ENCODE measurements at places on chromosomes 5 and 9.

DNA sequence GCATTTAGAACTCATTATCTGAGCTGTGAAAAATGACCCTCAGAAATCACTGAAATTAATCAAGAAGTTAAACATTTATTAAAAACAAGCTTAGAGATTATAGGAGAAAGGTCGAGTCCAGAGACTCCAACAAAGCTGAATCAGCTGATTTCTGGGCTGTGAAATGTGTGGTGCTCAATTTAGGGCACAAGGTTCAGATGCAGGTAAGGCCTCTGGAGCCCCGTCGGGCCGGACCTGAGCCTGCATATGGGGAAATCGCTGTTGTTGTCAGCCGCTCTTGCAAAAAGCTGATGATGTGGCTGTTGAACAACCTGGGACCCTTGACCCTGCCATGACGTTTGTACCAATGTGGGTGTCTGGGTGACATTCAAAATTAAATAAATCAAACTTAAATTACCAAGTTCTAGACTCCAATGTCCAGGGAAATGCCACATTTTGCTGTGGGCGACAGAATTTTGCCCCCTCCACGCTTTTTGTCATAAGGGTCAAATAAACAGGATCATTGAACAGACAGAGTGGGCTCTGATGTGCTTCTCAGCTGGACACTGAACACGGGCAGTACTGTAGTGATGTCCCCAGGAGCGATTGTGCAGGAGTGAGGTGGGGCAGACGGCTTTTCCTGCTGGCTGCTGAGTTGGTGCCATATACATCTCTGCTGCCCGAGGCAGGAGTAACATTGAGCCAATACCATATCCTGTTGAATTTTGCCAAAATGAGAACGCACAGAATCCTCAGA lies 27.2 kb upstream of the FBP1 start:
- no peak for DNase-seq

GRCh38 chr9:91042541-91042940 lies 240.9 kb downstream of the SYK start:
- no peak for DNase-seq

GRCh38 chr9:26888271-26888670 lies 4.3 kb downstream of the CAAP1 start:
- DNase-seq: no peak

GRCh38 chr5:151917904-151918303 lies 6.7 kb downstream of the GLRA1 start:
- DNase-seq: no peak

DNA sequence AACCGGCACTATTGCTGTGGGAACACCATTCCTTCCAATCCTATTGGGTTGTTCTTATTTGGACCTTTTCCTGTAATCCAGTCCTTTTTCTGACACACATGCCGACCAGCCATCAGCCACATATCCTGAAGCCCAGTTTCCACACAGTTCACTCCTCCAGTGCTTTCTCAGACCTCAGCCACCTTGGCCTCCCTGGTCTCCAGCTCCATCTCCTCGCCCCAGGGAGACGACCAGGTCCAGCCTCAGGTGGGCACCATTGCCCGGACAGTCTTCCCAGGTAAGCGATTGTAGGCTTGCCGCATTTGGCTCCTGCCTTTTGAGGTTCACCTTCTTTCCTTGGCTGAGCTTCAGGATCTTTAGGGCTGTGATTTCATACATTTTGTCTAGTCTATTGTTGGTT lies 15.2 kb upstream of the TERT start:
- no peak for DNase-seq

GRCh38 chr9:74444369-74444768 lies 52.8 kb upstream of the RORB start:
- DNase-seq: no peak

DNA sequence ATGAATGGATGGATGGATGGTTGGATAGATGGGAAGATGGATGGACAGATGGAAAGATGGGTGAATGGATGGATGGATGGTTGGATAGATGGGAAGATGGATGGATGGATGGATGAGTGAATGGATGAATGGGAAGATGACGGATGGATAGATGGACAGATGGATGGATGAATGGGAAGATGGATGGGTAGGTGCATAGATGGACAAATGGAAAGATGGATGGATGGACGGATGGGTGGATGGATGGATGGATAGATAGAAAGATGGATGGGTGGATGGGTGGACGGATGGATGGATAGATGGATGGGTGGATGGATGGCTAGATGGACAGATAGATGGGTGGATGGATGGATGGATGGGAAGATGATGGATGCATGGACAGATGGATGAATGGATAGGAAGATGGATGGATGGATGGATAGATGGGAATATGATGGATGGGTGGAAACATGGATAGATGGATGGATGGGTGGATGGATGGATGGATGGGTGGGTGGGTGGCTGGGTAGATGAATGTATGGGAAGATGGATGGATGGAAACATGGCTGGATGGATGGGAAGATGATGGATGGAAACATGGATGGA lies 16.5 kb upstream of the EXOC3 start:
- no peak for DNase-seq

GRCh38 chr5:168985454-168985853 lies 315.5 kb downstream of the SLIT3 start:
- DNase-seq: no peak

GRCh38 chr9:75087289-75087823 lies 599 bp downstream of the NMRK1 start:
- DNase-seq: no peak

DNA sequence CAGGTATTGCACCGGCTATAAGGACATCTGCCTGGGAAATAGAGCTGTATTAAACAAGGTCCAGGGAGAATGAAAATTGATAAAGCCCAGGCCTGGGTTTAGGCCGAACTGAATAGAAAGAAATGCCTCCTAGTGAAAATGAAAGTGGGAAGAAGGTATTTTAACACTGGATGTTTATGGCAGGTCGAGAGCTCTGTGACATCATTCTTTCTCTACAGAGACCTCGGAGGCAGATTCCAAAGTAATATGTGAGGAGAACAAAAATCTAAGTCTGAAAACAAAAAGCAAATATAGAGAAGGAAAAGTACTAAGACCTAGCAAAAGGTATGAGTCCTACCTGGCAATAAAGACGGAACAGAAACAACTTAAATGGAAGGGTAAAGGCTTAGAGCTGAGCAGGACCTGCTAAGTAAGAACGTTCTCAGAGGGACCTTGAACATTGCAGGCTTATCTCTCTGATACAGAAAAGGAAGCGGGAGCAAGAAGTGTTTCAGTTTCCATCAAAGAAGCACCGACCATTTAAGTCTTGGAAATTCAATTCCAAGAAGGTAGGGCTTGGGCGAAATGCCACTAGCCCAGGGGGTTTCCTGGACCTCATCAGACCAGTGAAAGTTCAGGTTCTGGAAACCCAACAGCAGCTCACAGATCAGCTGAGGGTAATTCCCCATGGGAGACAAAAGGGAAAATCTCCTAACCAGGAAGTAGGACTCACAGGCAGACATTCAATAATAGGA lies 80.0 kb downstream of the SUSD1 start:
- no peak for DNase-seq

DNA sequence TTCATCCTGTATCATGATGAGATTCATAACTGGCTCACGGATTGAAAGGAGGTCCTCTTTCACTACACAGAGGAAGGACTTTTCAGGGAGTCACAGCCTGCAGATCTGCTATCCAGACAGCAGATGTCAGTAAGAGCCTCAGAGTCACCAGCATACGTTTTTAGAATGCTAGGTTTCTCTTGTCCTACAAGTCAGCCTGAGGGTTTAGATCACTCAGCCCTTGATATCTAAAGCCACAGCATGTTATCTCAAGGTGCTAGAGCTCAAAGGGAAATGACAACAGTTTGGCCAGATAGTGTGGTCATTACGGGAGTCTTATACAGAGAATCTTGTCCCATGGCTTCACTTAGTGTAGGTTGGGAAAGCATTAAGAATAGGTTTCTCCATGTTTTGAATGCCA lies 30.9 kb upstream of the SLC46A2 start:
- no peak for DNase-seq

GRCh38 chr9:30771760-30772159 lies 1612.7 kb upstream of the ACO1 start:
- DNase-seq: no peak
